Type B pancreatic cell (in vitro differentiated cells): ENCODE measurements at places on chromosomes 13 and 19. TPM values are rescaled to one million over a fixed set of nuclear protein-coding genes. Genes with fewer than 3 reads are reported as not detected.

DNA sequence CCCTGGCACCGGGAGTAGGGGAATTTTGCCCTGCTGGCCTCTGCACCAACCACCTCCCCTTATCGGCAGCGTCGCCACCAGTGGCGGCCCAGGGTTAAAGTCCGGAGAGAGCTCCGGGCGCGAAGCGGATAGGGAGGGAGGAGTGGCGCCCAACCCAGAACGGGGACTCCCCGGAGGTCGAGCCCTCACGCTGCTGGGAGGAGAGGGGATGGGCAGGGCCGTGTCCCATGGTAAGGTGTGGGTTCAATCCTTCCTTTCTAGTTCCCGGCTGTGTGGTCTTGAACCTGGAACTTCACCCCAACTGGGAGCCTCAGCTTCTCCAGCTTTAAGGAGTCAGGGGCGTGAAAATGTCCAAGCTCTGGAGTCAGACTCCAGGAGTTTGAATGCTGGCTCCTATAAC, 23.3 kb upstream of the BCL3 start:
- DNase-seq = no peak

DNA sequence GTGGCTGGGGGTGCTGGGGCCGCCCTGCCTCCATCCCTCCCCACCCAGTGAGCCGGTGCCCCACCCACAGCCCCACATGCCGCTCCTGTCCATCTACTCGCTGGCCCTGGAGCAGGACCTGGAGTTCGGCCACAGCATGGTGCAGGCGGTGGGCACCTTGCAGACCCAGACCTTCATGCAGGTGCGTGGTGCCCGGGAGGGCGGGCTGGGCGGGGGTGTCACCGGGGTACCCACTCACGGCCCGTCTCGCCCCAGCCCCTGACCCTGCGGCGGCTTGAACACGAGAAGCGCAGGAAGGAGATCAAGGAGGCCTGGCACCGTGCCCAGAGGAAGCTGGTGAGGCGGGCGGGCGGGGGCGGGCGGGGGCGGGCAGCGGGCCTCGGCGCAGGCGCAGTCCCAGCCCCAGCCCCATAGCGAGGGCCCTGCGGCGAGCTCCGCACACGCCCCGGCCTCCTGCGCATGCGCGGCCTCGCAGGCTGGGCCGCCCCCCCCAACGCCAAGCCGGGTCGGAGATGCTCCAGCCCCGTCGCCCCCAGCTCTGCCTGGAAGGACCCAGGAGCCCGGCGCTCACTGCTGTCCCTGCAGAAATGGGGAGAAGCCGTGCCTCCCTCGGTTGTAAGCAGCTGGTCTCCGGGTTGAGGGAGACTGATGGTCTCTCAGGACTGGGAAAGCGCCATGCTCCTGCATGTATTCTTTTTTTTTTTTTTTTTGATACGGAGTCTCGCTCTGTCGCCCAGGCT, 7.7 kb downstream of the ARHGAP45 start:
- no peak for DNase-seq

Gene EDDM13
- not detected in 2 replicates for total RNA-seq

Gene GIPC3
- 0.07 TPM in 1 of 2 replicates, not detected in the other for total RNA-seq

- DNase-seq = no peak
Observed at GRCh38 chr19:5719274-5719960, 529 bp downstream of the LONP1 start.

- no peak for DNase-seq
Observed at GRCh38 chr13:49749848-49750247, 42.6 kb downstream of the KPNA3 start.

- no peak for DNase-seq
Observed at GRCh38 chr13:47081246-47081645, 184.4 kb upstream of the HTR2A start.

- no peak for DNase-seq
Observed at GRCh38 chr13:42680748-42681147, 100.6 kb upstream of the FAM216B start.

Gene PIBF1
- 28.4 and 32.5 TPM in 2 replicates for total RNA-seq

Gene DCT
- 19.7 TPM in 1 of 2 replicates, not detected in the other for total RNA-seq

- DNase-seq = no peak
Observed at GRCh38 chr19:23784274-23784673, 25.6 kb upstream of the ZNF681 start.

- no peak for DNase-seq
Observed at GRCh38 chr13:66410314-66410713, 819.8 kb downstream of the PCDH9 start.

Gene SPACA4
- not detected in 2 replicates for total RNA-seq

Gene TSSK6
- total RNA-seq = 1.5 and 2.3 TPM in 2 replicates

GRCh38 chr13:71759651-71760511, 107.1 kb downstream of the DACH1 start:
- no peak for DNase-seq

Gene DAND5
- total RNA-seq = not detected in 2 replicates

DNA sequence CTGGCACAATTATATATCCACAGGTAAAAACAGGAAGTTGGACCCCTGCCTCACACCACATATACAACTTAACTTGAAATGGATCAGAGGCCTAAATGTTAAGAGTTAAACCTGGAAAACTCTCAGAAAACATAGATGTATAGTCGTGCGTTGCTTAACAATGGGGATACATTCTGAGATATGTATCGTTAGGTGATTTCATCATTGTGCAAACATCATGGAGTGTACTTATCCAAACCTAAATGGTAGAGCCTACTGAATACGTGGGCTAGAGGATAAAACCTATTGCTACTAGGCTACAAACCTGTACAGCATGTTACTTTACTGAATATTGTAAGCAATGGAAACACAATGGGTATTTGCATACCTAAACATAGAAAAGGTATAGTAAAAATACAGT, 14.8 kb upstream of the CALM3 start:
- DNase-seq = no peak

DNA sequence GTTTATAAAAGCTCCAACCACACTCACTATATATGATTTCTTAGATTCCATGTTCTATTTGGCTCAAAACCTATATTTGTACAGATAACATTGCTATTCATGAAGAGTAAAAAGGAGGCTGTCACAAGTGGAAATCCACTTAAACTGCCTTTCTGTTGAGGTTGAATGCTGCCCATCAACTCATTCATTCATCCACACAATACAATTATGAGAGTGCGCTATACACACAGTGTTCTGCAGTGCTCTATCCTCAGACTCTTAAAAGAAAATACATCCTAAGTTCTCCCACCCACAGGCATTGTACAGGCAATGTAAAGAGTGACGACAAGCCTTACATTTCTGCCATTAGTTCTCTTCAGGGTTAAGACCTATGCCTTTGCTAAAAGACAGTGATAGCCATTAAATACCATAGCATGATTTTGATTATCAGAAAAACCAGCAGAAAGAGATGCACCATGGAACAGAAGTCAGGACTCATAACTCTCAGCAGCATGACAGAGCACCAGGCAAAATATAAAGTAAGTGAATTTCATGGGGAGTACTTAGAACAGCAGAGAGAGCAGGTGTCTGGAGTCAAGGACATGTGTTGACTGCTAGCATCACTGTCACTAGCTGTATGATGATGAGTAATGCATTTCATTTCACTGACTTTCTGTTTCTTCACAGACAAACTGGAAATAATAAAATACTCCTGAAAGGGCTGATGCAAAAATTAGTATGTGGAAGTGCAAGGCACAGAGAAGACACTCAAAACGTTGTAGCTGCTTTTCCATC, 218.0 kb downstream of the RBM26 start:
- no peak for DNase-seq

Gene C1QTNF9B
- total RNA-seq = not detected in 2 replicates

- no peak for DNase-seq
Observed at GRCh38 chr19:29293292-29293691, 80.3 kb upstream of the UQCRFS1 start.

Gene ANKLE1
- 1.3 and 5.9 TPM in 2 replicates for total RNA-seq

Gene U2AF1L4
- total RNA-seq = 22.2 and 25.4 TPM in 2 replicates

- no peak for DNase-seq
Observed at GRCh38 chr19:35755550-35756376, 1.1 kb downstream of the HSPB6 start.

Gene PSG7
- not detected in 2 replicates for total RNA-seq

- no peak for DNase-seq
Observed at GRCh38 chr13:111422348-111422747, 101.9 kb downstream of the TEX29 start.

DNA sequence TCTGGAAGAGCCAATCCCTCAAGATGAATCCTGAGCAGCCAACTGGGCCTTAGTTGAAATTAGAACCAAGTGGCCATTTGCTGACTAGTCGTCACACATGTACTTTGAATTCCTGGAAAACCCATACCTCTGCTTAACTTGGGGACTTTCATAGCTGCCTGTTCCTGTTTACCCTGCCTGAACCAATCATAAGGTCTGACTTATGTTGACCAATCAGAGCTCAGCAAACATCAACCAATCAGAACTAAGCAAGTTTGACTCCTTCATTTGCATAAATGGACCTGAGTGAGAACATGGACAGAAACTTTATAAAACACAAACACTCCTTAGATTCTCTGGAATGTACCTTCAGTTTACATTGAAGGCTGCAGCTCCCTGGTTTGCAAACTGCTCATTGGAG, 50.8 kb downstream of the LATS2 start:
- DNase-seq = no peak

DNA sequence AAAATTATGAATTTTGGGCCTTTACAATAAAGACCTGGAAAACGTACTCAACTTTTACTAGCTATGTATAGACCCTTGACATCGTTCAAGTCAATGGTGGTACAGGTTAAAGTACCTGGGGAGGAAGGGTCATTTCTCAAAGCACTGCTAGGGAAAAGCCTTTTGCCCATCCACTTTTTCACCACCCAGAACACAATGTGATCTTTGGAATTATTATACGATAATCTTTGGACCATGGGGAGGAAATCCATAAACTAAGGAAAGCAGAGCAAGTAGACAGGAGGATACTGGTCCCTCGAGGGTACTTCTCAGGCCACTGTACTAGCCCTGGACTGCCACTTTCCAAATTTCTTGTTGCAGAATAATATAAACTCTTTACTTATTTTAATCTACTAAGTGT, 39.5 kb downstream of the UBL3 start:
- DNase-seq = no peak

DNA sequence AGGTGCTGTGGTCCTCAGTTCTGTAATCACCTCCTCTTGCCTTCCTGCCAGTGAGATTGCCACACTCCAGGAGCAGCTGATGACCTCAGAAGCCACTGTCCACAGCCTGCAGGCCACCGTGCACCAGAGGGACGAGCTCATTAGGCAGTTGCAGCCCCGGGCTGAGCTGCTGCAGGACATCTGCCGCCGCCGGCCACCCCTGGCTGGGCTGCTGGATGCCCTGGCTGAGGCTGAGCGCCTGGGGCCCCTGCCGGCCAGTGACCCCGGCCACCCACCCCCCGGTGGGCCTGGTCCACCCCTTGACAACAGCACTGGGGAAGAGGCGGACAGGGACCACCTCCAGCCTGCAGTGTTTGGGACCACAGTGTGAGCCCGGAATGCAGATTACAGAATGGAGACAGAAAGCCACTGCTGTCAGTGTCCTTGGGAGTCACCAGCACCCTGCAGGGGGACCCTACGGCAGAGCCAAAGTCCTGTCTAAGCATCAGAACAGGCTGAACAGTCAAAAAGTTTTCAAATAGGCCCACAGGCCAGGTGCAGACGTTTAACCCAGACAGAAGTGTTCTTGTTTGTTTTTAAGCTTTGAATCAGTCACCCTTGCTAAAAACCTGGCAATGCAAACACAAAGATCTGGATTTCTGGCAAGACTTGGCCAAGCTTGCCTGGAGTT, 4.2 kb downstream of the VMAC start:
- no peak for DNase-seq

- DNase-seq = no peak
Observed at GRCh38 chr13:40970803-40971202, 48.3 kb downstream of the ELF1 start.

GRCh38 chr19:46350029-46350757, 3.3 kb downstream of the PPP5C start:
- DNase-seq = no peak

DNA sequence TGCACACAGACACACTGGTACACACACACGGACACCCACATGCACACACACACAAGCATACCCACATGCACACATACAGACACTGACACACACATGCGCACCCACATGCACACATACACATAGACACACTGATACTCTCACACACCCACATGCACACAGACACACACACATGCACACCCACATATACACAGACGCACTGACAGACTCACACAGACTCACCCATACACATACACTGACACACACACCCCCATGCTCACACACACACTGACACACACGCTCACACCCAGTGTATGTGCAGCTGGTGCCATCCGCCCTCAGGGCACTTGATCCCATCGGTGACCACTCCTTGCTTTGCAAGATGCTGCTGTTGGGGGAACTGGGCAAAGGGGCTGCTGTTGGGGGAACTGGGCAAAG, 9.7 kb upstream of the RASA3 start:
- DNase-seq = no peak

Gene NFILZ
- total RNA-seq = not detected in 2 replicates

Gene C19orf73
- total RNA-seq = 2.3 and 2.6 TPM in 2 replicates

GRCh38 chr13:110218581-110219201, 88.3 kb downstream of the COL4A1 start:
- no peak for DNase-seq

Gene OR10H1
- total RNA-seq = not detected in 2 replicates

GRCh38 chr13:99193152-99193551, 7.5 kb upstream of the UBAC2 start:
- DNase-seq = no peak

GRCh38 chr19:11377237-11377636, 2.8 kb downstream of the SWSAP1 start:
- DNase-seq = no peak

Gene CEACAM7
- total RNA-seq = 4.4 and 8.0 TPM in 2 replicates

- DNase-seq = no peak
Observed at GRCh38 chr13:29925457-29926097, 75.2 kb upstream of the UBL3 start.

- DNase-seq = no peak
Observed at GRCh38 chr19:46081928-46082727, 41.3 kb upstream of the IGFL4 start.

DNA sequence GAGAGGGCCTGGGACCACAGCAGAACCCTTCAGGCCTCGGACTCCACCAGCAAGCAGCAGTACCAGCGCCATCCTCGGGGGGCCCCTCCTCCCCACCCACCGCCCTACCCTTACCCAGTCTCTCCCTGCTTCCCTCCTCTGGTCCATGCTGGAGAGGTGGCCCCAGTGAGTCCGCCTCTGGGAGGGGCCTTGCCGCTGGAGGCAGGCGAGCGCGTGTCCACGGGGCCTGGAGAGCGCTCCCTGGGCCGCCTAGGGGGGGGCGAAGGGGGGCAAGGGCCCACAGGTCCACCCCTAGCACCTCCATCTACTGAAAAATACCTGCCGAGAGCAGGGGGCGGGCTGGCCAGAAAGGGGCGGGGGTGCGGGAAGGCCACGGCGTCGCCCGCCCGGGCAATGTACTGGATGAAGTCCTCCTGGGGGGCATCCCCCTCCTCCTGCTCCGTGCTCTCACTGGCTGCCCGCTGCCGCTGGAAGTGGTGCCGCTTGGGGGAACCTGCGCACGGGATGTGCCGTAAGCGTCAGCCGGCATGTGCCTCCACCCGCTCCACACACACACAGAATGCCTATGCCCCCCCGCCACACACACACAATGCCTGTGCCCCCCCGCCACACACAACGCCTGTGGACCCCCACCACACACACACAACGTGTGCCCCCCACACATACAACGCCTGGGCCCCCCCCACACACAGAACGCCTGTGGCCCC, 6.9 kb downstream of the CBARP start:
- DNase-seq = no peak

Gene UQCRFS1
- total RNA-seq = 43.0 and 47.4 TPM in 2 replicates
